ENCODE measurements at places on chromosomes 5 and 9. TPM values are rescaled to one million over a fixed set of nuclear protein-coding genes. Genes with fewer than 3 reads are reported as not detected.

- no peak for DNase-seq
Measured at GRCh38 chr9:13715430-13715829, 435.9 kb upstream of the MPDZ start.

LCN1 gene
- not detected for total RNA-seq

DNA sequence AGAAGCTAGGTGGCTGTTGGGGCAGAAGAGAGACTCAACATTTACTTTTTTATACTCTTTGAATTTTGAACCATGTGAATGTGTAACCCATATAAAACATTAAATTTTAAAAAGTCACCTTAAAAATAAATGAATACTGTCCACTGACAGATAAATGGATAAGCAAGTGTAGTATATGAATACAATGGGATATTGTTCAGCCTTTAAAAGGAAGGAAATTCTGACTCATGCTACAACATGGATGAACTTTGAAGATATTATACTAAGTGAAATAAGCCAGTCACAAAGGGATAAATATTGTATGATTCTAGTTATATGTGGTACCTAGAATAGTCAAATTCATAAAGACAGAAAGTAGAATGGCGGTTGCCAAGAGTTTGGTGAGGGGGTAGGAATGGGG, 113.9 kb downstream of the TMEM174 start:
- no peak for DNase-seq

DNA sequence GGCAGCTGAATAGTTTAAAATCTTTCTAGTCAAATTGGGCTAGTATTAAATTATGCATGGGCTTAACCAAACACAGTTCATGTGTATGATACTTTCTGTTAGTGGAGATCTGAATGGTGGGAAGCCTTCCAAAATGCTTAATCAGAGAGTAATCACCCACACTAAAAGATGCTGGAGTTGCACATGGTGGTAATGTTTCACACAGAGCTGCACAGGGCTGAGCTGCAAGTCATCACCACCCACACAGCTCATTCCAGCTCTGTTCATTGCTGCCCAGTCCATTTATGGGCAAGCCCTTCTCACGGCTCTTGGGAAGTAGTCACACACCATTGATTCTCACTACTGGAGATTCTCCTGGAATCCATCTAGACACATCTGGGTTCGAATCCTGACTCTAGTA, 351.5 kb upstream of the KCNN2 start:
- DNase-seq, result no peak

GRCh38 chr5:78597974-78598371, 50.6 kb downstream of the LHFPL2 start:
- no peak for DNase-seq

LVRN gene
- not detected for total RNA-seq

DNA sequence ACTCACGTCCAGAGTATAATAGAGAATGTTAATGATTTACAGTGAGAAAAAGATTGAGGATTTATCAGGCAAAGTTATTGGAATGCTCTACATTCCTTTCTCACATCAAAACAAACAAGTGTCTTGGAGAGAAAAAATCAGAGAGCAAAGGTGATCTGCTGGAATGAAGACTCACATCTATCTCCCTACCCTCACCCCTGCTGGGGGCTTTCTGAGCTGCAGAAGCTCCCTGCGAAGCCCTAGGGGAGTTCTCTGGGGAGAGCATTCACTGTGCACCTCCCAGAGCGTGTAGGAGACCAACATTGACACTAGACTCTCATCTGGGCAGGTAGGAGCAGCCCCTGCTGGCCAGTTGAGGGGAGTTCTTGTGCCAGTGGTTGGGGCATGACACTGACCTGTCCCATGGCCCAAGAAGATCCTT, 76.6 kb upstream of the ADAMTS16 start:
- DNase-seq, result peak; percentile 22

CATSPER3 gene
- total RNA-seq, result not detected

FBXO10 gene
- total RNA-seq, result 3.4 TPM

CTSV gene
- total RNA-seq, result 9.6 TPM

GRCh38 chr5:67214707-67215447, 18.3 kb upstream of the CD180 start:
- peak; percentile 91 for DNase-seq

DNA sequence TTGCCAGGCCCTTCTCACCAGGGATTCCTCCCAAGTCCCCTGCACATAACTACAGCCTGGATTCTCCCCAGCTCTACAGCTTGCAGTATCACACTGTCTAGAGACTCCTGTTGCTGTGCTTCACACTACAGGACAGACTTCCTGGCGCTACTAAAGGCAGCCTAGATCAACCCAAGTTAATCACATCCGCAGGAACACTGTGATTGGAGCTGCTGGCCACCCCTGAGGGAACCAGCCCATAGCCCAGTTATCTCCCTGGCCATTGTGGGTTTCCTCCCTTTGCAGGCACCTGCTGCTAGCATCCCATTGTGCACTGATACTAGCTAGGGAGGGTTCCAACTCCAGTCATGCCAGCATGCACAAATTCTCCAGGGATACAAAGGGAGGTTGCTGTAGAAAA, 53.5 kb downstream of the NLN start:
- no peak for DNase-seq

TRPM3 gene
- not detected for total RNA-seq

DNA sequence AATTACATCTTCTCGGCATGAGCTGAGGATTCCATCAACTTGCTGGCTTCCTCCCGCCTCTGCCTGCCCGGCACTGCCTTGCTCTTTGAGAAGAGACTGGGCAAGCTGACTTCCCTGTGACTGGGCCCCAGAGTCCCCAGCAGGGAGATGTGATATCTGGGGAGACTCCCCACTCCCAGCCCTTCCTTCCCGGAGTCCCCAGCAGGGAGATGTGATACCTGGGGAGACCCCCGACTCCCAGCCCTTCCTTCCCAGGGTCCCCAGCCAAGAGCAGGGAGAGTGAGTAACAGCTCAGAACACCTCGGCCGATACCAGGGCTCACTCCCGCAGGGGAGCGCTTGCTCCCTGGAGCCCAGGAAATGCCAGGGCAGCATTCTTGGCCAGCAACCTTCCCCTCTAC, 90.1 kb upstream of the NEURL1B start:
- no peak for DNase-seq

DNA sequence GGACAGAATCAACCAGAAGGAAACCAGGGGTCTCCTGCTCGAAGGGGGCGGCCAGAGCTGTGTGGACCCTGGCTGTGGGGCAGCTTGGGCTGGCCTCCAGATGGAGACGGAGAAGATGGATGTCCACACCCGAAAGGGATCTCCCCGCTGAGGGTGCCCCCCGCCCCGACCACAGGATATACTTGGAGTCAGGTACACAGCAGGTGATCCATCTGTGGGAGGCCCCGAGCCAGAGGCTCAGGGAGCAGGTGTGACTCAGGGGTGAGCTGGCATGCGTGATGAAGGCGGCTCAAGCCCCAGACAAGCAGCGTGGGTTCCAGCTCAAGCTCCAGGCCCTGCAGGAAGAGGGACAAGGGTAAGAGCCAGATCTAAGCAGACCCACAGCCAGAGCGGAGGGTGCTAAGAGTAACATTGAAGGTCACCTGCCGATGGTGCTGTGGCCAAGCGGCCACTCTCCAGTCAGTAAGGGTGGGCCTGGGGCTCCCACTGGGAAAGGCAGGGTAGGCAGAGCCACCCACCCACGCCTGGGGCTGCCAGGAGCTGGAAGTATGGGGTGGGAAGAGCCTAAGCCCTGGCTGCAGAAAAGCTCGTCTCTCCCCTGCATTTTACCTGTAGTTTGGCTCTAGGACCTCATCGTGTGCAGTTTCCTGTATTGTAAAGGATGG, 30.6 kb upstream of the MVB12B start:
- DNase-seq, result no peak

DNA sequence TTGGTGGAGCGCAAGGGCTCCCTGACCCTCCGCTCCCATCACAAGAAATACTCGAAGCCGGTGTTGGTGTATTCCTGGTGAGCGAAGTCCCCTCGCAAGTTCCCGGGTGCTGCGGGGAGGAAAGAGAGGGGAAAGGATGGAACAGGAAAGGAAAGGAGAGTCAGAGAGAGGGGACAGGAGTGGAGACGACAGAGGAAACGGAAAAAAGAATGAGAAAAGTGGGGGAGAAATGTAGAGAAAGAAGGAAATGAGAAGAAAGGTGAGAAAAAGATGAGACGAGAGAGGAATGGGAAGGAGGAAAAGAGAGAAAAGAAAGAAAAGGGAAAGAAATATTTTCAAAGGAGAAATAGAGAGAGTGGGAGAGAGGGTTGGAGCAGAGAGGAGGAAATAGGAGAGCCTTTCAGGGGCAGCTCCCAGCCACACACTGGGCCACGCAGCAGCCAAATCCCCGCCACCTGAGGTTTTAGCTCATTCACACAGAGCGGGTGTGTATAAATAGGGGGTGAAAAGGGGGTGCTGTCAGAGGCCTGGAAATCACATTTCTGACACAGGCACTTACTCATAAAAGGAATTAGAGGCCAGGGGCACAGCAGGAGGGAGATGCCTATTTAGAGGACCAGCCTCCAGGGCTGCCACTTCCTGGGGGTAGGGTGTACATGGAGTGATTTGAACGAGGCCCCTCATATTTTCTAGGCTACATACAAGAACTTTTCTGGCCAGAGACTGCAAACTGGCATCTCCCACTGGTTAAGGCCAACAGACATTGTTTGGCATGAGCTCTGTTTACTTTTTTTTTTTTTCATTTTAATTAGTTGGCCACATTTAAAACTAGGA, 555 bp downstream of the CFAP95 start:
- no peak for DNase-seq

GRCh38 chr9:92745331-92745730, 19.3 kb downstream of the BICD2 start:
- DNase-seq, result no peak

DNA sequence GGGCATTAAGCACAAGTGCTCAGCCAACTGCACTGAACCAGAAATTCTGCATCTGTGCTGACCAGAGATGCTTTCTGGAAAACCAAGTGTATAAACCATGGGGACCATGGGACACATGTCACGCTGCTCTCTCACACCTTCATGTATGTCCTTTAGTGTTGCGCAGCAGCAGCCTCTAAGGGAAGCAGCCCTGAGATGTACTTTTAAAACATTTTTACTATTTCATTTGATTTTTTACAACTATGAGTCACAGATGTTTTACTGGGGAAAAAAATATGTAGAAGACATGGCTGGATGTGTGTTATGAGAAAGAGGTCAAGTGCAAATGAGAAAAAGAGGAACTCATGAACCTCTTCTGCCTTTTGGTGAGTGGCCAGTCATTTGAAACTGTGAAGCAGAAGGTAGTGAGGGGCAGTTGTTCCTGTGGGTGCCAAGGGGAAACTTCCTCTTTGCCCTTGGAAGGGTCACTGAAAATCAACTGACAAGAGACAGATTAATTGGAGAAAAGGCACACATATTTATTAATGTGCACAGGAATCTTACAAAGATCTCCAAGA, 31.4 kb upstream of the SYK start:
- no peak for DNase-seq

IL5 gene
- total RNA-seq, result not detected

DNA sequence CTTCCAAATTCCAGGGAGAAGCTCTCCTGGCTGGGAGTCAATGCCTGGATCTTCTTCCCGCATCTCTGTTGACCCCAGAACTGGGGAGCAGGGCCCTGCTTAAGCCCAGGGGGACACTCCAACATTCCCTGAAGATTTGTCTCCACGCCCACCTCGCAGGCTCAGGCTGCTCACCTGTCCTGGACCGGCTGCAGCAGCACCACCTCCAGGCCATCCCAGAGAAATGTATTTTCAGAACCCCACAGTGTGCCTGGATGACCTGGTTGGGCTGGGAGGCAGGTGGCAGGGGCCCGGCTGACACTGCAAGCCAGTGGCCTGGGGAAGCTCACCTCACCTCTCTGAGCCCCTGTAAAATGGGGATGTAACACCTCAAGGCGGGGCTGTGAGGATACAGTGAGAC, 27.1 kb upstream of the ZBTB43 start:
- DNase-seq, result no peak

PDCD1LG2 gene
- total RNA-seq, result not detected

CNTFR gene
- total RNA-seq, result not detected

MTAP gene
- total RNA-seq, result 63.5 TPM

DNA sequence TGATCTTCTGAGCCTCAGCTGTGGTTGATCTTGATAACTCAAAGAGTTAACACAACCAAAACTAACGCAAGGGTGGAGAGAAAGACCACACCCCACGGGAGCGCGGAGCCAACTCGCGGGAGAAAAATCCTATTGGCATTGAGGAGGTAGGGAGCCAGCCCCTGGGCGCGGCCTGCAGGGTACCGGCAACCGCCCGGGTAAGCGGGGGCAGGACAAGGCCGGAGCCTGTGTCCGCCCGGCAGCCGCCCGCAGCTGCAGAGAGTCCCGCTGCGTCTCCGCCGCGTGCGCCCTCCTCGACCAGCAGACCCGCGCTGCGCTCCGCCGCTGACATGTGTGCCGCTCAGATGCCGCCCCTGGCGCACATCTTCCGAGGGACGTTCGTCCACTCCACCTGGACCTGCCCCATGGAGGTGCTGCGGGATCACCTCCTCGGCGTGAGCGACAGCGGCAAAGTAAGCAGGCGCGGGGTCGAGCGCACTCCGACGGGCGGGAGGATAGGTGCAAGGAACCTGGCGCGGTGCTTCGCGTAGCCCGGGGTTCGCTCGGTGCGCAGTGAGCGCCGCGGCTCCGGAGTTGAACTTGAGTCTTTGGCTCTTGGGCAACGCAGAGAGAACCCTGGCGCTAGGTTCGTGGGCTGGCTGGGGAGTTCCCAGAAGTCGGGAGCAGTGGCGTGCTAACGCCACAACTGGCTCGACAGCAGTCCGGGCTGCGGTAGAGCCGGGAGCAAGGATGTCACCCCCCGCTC, at the start of gene GDA:
Gene GDA, plus strand, starts transcription at position 210 of the 745 bp plus-strand sequence. Its CDS starts 120 bp downstream, at position 330.
- DNase-seq, result peak; percentile 78

ANKRD18A gene
- 1.9 TPM for total RNA-seq

DNA sequence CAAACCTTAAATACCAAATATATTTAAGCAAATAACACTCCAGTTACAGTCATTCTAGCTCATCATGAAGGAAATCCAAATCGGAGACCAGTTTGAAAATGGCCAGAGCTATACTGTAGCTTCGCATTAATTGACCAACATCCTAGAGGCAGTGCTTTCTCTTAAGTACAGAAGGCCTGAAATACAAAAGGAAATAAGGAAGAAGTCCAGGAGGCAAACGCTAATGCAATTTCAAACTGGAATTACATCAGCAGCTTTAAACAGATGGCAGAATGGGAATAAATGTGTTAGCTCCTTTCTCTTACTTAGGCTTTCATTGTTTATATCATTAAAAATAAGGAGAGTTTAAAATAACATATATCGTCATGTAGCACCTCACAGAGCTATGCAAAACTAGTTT, 197.0 kb downstream of the SEC61B start:
- DNase-seq, result no peak

GRCh38 chr9:131397100-131397790, 3.4 kb downstream of the PRRC2B start:
- DNase-seq, result peak; percentile 63

- DNase-seq, result no peak
Measured at GRCh38 chr9:37995348-37995737, 73.7 kb downstream of the SHB start.

GRCh38 chr9:14383294-14383693, 69.4 kb upstream of the NFIB start:
- peak; percentile 18 for DNase-seq

- DNase-seq, result no peak
Measured at GRCh38 chr9:135002336-135002735, 84.6 kb upstream of the FCN1 start.
